ENCODE measurements at places on chromosomes 1 and 21.

DNA sequence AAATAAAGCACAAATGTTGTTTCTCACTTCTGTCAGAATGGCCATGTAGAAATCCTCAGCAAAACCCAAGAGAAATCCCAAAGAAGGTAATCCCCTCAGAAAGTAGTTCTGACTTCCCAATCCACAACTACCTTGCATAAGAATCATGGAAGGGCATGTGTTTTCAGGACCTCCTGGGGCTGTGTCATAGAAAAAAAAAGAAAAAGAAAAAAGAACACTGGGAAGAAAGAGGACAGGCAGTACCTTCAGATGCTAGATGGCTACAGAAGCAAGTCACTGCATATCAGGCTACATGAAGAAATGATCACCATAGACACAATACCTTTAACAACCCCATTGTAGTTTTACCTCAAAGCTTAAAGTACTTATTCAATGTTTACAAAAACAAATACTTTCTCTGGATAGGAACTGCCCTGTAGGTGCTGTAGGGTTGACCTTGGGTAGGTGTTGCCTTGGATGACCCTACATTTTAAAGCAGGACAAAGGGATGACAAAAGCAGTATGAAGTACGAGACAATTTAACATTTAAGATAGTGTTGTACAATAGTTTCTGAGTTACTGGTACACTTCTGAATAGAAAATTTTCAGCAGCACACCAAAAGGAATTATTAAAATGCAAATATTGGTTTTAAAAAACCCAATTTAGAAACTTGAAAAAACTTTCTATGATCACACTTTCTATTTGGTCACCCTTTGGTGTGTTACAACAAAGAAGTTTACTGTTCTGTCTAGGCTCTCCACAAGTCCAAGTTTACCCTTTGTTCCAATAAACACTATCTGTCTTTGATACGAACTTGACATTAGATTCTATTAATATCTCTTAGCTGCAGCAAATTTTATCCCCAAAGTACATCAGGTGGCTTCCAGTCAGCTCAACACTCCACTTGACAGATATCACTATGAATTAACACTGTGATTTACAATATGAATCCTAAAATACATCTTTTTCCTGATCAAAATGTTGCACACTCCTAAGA, 5.0 kb downstream of the TRIT1 start:
- DNase-seq, result no peak

DNA sequence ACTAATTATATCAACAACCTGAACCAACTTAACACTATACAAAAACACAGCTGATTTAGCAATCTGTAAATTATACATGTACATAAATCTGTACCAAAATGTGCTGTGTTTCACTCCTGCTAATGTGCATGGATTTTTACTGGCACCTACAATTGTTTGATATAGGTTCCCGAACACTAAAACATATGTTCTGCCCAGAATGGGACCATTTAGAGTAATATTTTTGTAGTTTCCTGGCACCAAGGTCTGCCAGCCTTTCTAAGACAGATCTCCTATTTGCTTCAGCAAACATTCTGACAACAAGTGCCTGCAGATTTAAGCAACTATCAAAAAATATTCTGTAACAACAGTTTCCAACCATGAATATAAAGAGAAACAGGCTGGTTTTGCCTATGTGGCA, 4.2 kb downstream of the KCNH1 start:
- no peak for DNase-seq

DNA sequence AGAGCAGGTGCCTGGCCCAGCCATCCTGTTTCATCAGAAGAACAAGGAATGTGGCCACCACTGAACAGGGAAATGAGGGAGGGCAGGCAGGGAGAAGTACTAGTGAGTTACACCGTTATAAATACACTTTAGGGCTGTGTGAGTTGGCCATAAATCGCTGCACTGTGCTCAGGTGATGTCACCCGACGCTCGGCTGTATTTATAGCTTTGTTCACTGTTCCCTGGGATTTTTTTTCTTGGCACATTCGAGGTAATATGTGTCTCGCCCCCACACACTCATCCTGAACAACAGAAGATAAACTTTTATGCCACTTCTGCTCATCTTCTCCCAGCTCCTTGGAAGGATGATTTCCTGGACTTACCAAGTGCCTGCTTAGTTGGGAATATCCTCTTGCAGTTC, 9.0 kb upstream of the KIRREL1 start:
- no peak for DNase-seq

- peak; percentile 6 for DNase-seq
Measured at GRCh38 chr21:14058566-14058965, 152.2 kb downstream of the LIPI start.

- DNase-seq, result no peak
Measured at GRCh38 chr1:182278144-182279054, 113.2 kb downstream of the GLUL start.

- no peak for DNase-seq
Measured at GRCh38 chr1:74481607-74482006, 30.8 kb downstream of the LRRC53 start.

DNA sequence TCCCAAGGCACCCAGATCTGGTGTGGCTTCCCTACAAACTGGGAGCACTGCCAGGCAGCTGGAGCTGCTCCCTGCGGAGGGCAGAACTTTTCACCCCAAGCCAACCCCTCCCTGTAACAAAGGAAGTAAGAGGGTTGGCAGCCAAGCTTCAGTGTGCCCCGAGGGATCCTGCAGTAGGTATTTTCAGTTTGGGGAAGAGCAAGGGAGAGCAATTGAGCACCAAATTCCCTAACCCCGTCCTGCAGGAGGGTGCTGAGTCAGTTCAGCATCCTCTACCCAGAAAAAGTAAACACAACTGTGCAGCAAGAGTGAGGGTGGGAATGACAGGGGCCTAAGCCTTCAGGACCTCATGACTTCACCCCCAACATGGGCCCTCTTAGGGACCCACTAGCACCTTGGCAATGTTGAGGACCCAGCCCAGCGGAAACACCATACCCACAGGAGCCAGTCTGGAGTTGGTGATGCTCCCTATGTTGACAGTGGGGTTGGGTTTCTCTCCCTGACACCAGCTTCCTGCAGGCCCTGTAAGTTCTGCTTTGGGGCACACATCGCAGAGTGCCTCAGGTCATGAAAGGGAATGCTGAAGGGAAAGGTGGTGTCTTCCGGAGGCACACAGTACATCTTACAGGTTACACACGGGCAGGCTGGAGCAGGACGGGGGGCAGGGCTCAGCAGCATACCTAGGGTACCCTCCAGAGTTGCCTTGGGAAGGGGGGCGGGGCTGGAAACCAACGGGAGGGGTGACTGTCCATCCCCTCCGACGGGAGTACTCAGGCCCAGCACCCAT, 14.8 kb downstream of the SH3BP5L start:
- DNase-seq, result peak; percentile 61

- no peak for DNase-seq
Measured at GRCh38 chr1:48329486-48329885, 107.0 kb downstream of the SLC5A9 start.

GRCh38 chr1:203550846-203551245, 56.9 kb downstream of the OPTC start:
- DNase-seq, result no peak

GRCh38 chr1:72105201-72105600, 177.1 kb downstream of the NEGR1 start:
- DNase-seq, result no peak

DNA sequence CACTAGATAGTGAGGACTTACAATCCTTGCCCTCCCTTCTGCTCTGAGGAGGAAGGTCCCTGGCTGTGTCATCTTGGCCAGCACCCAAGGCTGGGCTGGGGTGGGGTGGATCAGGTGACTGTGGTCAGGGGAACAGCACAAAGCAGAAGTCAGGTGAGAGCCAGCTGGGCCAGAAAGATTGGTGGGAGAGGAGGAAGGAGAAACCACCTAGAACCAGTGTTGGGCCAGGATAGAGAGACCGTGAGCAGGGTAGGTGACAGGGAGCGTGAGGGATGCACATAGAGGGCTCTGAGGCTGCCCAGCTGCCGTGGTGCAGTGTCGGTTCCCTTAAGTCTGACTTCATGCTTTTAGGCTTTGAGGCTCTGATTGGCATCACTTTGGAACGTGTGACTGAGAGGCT, 22.7 kb downstream of the NCF2 start:
- peak; percentile 51 for DNase-seq

DNA sequence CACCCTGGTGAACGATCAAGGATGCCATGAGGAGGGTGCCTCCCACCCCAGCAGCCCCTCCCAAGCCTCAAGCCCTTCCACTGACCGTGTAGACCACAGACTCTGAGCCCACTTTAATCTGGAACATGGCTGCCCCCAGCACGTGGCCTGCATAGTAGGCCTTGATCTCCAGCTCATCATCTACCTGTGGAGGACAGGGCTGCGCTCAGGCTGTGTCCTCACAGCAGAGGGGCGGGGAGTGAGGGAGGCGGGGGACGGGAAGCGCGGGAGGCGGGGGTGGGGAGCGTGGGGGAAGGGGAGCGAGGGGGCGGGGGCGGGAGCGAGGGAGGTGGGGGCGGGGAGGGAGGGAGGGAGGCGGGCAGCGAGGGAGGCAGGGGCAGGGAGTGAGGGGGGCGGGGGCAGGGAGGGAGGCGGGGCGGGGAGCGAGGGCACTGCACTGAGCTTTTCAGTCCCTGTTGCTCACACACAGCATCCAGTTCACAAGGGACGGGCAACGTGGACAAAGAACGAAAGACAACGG, 7.1 kb downstream of the PUSL1 start:
- DNase-seq, result no peak
